ELR (cell line): ENCODE measurements at places on chromosomes 7 and 10.
A peak's percentile ranks its signal among the peaks of the same experiment; 100 is the strongest.

- DNase-seq: no peak
Measured at GRCh38 chr7:17178545-17178944, 119.9 kb upstream of the AHR start.

- no peak for DNase-seq
Measured at GRCh38 chr10:50620899-50621298, 2.9 kb downstream of the SGMS1 start.

DNA sequence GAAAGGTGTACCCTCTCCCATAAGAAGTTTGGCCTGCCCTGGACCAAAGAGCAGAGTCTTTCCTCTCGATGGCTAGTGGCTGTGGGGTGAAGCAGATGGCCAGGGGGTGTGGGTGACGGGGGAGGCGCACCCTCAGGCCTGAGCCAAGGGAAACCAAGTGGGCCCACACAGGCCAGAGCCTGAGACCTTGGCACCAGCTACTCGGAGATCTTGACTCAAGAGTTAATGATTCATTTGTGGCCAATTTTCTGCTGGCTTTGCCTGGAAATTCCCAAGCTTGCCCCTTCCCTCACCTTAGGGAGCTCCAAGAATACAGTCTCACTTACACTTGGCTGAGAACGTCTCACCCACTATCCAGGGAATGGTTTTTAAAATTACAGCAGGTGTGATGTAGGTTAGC is 42.7 kb downstream of the ZMIZ1 start:
- DNase-seq: peak; percentile 89

- no peak for DNase-seq
Measured at GRCh38 chr7:158687406-158687805, 17.2 kb downstream of the NCAPG2 start.

DNA sequence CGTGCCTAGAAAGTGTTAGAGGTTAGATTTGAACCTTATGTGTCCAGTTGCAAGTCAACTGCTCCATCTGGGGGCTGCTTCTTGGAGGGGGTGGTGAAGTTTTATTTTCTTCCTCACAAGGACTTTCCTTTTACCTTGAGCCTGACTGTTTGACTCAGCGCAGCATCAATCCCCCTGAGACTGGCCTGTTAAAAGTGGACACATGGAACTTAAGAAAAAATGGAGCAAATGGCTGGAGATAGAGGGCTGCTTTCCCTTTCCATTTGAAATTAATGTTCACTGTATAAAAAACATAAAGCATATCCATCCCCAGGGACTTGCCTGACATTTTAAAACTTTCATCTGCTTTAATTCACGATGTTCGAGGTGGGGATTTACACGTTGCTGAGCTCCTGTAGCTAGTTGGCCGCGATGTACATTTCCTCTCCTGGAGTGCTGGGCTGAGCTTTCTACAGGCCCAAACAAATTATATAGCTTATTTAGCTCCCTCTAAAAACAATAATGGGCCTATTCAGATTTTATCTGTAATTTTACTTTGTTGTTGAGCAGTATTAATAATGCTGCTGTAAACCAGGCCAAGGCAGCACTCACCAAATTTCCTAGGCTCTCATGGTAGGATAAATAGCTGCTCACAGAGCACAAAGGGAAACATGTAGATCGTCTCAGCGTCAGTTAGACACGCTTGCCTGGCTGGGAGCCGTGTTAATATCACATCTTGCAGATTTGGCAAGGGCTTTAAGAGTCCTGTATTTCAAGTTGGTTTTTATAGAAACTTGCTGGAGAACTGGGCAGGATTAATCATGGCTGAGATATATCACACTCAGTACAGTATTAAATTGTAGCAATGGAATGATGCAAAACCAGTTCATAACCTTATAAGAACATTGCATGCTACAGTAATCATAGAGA is 251.5 kb downstream of the LRMDA start:
- DNase-seq: no peak

GRCh38 chr10:36448760-36449691 is 676.4 kb upstream of the ANKRD30A start:
- no peak for DNase-seq

DNA sequence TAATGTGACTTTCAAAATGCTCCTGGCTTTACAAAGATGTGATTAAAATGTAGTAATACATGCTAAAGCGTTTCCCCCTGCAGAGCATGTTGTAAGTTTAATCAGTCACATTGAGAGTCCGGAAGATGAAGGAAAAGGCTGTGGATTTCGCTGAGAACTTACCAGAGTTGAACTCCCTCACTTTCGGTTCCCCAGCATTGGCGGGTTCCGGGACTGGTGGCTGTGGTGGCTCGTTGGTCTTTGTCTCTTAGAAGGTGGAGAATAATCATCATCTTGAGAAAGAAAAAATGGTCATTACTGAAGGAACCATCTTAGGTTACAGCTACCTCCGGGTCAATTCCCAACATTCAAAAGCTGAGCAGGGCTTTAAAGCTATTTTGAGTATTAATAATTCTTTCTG is 9.6 kb upstream of the NUPR2 start:
- no peak for DNase-seq

GRCh38 chr7:48213226-48213625 is 42.0 kb downstream of the ABCA13 start:
- DNase-seq: peak; percentile 1

DNA sequence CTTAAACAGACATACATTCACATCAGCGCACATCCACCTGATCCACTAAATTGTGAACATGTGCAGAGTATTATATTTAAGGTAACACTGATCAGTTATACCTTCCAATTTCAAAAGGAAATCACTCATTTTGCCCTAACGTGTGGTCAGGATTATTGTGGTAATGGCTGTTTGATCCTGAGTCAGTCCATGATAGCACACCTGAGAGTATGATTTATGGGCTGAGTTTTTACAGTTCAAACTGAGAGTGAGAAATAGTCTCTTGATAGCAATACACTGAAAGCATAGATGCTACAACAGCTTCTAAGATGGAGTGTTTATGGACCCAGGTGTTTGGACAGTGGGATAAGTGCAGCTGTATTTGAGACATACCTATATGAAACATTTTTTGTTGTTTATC is 96.7 kb downstream of the KIF20B start:
- DNase-seq: no peak

DNA sequence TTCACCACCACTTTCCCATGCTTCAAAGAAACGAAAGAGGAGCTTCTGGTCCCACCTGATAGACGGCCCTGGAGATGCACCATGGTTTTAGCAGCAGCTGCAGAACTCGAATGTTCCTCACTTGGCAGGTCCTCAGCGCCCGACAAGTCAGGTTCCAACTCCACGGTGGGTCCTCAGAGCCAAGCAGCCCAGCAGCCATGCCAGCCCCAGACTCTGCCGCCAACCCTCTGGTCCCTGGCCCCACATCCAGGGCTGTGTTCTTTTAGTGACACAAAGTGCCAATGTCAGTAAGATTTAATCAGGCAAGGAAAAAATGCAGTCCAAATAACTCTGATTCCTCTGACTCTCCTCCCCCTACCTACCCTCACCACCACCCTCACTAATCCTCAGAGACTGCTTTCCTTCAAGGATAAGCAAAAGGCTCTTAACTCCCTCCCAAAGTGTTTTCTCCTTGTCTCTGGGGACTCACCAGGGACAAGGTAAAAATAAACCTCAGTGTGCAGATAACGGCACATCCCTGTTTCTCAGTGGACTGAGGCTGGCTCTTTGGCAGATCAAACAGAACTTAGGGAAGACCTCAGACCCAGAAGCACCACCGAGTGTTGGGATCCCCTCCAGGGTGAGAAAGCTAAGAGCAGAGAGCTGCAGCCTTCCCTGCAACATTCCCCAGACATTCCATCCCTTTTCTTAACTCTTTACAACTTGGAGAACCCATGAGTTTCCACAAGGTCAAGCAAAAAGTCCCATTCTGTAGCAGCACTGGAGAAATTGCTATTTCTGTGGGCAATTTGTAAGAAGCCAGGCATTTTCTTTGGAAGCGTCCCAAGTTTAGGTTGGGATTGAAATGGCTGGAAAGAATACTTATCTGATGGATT is 358.9 kb downstream of the FRMD4A start:
- DNase-seq: peak; percentile 19

GRCh38 chr10:43671659-43672531 is 23.2 kb upstream of the ZNF32 start:
- peak; percentile 79 for DNase-seq

GRCh38 chr7:81743201-81743600 is 26.6 kb downstream of the HGF start:
- no peak for DNase-seq

GRCh38 chr7:98970016-98970615 is 91.8 kb downstream of the TRRAP start:
- DNase-seq: no peak

DNA sequence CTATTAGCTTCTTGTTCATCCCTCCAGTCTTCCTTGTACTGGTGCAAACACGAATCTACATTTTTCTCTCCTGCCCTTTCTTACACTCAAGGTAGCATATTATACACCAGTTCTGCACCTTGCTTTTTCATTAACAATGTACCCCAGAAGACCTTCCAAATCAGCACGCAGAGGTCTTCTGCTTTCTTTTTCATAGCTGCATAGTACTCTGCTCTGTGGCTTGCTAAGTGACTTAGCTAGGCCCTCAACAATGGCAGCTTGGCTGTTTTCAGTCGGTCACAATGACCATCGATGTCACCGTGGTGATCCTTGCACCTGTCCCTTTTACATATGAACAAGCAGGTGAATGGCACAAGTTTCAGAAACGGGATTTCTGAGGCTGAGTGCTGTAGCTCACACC is 5.1 kb upstream of the MAFK start:
- no peak for DNase-seq

- no peak for DNase-seq
Measured at GRCh38 chr10:31757386-31757791, 171.2 kb downstream of the ARHGAP12 start.

DNA sequence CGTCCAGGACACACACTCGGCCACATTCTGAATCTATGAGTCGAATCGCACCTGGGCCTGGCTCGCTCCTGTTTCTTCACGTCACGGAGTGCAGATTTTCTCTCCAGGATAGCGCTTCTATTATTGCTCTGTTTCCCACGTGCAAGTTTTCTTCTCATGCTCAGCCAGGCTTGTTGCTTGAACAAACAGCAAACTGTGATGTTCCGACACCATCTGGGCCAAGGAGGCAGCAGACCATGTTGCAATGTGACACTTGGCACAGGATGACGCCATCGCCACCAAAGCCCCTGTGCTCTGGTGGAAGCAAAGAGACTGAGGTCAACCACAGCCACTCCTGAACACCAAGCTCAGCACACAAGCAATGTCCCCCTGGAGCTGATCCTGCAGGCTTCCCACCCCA is 507.1 kb upstream of the ADARB2 start:
- DNase-seq: no peak

DNA sequence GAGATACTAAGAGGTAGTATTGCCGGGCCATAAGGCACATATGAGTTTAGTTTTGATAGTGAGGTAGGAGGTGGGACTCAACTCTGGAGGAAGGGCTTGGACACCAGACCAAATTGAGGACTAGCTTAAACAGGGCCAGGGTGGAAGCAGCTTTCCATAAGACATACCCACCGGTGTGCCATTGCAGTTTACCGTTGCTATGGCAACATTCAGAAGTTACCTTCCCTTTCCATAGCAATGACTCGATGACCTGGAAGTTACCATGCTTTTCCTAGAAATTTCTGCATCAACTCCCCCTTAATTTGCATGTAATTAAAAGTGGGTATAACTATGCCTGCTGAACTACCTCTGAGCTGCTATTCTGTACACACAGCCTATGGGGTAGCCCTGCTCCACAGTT is 10.9 kb upstream of the SNX10 start:
- DNase-seq: no peak

- DNase-seq: peak; percentile 81
Measured at GRCh38 chr7:47435889-47436312, 146.0 kb downstream of the TNS3 start.

DNA sequence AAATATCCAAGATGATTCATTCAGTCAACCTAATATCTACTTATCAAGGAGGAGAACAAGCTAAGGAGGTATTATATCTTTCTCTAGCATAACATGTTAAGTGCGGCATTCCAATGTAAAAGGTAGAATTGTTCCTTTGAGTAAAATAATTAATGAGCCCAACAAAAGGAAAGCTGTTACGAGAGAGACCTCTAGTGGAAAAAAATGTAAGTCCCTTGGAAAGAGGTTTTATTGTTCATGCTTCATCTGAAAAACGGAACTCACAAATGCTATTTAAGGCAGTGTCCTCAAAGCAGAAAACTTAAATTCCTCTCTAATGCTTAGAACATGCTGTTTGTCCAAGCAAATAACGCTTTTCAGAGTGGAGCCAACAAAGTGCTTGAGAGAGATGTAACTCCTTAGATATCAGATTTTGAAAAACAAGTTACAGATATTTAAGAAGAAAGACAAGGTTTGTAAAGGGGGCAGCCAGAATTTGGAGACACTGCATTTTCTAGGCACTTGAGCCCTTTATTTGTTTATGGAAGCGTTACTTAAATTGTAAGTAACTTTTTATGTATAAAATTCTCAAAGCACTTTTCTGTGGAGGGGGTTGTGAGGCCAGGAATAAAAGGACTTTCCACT is 119.9 kb downstream of the TFEC start:
- DNase-seq: peak; percentile 60

- DNase-seq: no peak
Measured at GRCh38 chr7:136495081-136495480, 373.4 kb upstream of the CHRM2 start.

GRCh38 chr10:26438534-26439341 is 597 bp downstream of the APBB1IP start:
- DNase-seq: peak; percentile 64

DNA sequence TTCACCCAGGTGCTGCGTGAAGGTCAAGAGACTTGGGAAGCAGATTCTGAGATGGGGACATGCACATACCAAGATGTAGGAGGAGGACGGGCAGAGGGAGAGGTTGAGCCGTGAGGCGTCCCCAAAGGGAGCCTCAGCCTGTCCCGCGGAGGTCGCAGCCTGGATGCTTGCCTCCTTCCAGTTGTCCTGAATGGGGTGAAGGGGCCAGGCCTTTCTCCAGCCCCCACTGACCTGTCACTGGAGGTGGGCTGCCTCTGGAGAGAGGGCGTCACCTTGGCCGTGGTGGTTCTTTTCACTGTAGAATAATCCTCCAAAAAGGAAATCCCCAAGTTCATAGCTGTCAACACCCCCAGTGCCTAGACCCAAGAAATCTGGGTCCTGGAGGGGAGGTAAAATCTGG is 283.0 kb upstream of the VSTM2A start:
- no peak for DNase-seq

GRCh38 chr7:27189295-27189996 is 4.4 kb upstream of the HOXA11 start:
- DNase-seq: peak; percentile 79

DNA sequence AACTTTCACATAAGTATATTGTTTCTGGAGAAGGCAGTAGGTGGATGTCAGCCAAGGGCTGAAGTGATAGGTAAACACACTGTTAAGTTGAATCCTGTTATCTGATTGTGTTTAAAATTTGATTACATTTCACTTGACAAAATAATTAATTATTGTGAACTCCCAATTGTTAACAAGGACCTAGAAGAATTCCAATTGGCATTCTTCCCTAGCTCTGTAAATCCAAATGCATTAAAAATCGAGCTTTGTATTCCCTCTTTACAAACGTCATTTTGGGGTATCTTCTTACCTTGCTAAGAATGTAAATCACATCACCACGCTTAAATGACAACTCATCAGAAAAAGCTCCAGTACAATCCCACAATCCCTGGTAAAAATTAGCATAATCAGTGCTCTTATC is 179.9 kb downstream of the SKAP2 start:
- no peak for DNase-seq
